Hematopoietic multipotent progenitor cell treated with erythropoietin and hydrocortisone succinate and interleukin-3 and kit ligand, for 6 days (in vitro differentiated cells): ENCODE measurements at places on chromosomes 12 and 14.

- DNase-seq = peak; percentile 80
Observed at GRCh38 chr14:67285876-67286452, 44.7 kb downstream of the PALS1 start.

DNA sequence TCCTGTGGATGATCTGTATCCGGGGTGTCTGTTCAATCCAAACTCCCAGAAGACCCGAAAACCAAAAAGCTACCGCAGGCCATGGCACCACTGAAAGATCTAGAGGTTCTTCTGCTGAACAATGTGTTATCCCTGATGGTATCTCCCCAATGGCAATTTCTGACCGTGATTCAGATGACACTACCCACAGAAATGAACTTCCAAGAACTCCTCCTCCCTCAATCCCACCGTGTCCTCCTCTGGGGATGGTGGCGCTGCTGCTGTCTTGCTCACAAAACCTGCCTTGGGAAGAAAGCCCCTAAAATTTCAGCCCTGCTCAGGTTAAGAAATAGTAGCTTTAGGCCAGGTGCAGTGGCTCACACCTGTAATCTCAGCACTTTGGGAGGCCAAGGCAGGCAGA lies 7.8 kb downstream of the CRACR2A start:
- DNase-seq = no peak

GRCh38 chr12:23626791-23627190 lies 322.7 kb downstream of the SOX5 start:
- no peak for DNase-seq

GRCh38 chr12:109783135-109783964 lies 49.8 kb downstream of the TRPV4 start:
- no peak for DNase-seq

- no peak for DNase-seq
Observed at GRCh38 chr12:114834621-114835020, 150.6 kb upstream of the TBX3 start.

- peak; percentile 37 for DNase-seq
Observed at GRCh38 chr14:69043596-69044260, 64.6 kb upstream of the ACTN1 start.

DNA sequence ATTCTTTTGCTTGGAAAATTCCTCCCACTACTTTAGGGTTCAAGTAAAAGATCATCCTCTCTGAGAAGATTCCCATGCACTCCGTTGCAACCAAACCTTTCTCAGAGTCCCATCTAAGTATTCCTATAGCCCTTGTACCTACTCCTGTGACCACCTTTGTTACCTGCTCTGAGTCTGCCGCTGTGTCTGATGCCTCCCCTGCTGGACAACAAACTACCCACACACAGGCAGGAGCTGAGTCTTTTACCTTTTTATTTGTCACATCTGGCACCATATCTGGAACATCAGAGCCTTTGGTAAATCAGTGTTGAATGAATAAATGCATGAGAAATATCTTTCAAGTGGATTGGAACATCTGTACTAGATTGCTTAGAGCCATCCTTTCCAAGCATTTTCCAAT lies 82.1 kb upstream of the FLRT2 start:
- DNase-seq = no peak

GRCh38 chr14:50531595-50532501 lies 521 bp downstream of the MAP4K5 start:
- peak; percentile 77 for DNase-seq

DNA sequence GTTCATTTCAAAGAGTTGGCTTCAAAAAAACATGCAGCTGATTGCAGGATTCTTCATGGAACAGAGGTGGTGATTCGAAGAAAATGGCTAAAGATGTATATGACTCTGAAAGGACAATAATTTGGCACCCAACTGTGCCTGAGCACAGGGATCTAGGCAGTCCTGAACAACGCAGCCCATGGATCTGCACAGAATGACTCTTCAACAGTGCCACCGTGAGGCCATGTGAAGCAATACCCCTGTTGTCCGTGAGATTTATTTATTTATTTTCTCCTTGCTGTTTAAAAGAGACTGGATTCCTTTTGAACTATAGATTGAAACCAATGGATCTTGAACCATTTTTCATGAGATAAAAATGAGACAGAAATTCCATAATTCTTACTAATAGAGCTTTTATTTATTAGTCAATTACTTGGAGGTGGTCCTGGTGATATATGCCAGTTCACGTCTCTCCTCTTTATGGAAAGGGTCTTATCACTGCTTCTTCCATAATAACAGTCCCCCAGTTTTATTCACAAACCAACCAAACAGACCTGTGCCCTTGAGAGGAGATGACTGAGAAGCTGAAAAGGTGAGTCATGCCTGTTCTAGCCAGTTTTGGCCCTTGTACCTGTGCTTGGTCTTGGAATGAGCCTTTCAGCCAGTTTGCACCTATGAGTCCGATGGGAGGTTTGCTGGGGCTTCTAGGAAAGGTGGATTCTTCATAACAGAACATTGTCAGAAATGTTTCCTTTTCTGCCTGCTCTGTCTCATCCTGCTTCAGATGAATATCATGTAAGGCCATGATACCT lies 1598.3 kb downstream of the AACS start:
- DNase-seq = peak; percentile 53

GRCh38 chr12:72084880-72085279 lies 146.2 kb downstream of the TPH2 start:
- DNase-seq = no peak

DNA sequence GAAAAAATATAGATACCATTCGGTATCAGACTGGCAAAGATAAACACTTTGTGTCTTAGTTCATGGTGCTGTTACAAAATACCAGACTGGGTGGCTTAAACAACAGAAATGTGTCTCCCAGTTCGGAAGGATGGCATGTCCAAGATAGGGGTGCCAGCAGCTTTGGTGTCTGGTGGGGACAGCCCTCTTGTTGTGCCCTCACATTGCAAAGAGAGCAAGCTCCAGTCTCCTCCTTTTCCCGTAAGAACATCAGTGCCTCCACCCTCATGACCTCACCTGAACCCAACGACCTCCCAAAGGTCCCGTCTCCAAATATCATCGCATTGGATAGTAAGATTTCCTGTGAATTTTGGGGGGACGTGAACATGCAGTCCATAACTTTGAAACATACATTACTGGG lies 12.4 kb downstream of the ZBTB42 start:
- DNase-seq = peak; percentile 1

DNA sequence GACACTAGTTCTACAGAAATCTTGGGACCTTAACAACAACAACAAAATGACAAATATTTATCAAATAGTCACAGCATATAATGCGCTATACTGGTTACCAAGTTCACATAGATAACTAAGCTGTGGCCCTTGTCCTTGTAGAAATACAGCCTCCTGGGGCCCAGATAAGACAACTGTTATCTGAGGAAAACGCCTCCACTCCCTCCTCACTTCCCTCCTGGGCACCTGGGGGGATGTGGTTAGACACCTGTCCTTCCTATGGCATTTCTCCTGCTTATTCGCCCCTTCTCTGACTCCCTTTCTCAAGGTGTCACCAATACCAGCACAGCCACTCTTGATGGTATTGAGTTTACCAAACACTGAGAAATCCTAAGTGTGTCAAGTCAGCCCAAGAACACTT lies 419.4 kb downstream of the RAD51B start:
- peak; percentile 57 for DNase-seq

GRCh38 chr12:3933074-3933818 lies 60.0 kb upstream of the PARP11 start:
- no peak for DNase-seq

GRCh38 chr14:29085546-29085945 lies 319.0 kb downstream of the FOXG1 start:
- peak; percentile 16 for DNase-seq

DNA sequence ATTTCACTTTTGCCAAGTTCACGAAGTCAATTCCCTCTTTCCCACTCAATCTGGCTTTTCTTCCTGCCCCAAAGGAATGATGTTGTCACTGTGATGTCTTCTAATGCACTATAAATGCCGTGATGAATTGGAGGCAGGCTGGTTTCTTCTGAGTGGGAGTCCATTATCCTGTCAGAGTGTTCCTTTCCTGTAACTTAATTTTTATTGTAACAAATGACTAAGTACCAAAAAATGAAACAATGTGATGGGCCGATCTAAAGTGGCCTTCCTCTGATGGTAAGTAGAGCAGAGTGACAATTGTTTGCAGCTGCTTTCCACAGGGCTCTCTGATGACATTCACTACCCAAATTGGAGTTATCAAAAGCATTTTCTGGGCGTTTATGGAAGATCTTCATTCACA lies 22.2 kb downstream of the TMEM30B start:
- no peak for DNase-seq

DNA sequence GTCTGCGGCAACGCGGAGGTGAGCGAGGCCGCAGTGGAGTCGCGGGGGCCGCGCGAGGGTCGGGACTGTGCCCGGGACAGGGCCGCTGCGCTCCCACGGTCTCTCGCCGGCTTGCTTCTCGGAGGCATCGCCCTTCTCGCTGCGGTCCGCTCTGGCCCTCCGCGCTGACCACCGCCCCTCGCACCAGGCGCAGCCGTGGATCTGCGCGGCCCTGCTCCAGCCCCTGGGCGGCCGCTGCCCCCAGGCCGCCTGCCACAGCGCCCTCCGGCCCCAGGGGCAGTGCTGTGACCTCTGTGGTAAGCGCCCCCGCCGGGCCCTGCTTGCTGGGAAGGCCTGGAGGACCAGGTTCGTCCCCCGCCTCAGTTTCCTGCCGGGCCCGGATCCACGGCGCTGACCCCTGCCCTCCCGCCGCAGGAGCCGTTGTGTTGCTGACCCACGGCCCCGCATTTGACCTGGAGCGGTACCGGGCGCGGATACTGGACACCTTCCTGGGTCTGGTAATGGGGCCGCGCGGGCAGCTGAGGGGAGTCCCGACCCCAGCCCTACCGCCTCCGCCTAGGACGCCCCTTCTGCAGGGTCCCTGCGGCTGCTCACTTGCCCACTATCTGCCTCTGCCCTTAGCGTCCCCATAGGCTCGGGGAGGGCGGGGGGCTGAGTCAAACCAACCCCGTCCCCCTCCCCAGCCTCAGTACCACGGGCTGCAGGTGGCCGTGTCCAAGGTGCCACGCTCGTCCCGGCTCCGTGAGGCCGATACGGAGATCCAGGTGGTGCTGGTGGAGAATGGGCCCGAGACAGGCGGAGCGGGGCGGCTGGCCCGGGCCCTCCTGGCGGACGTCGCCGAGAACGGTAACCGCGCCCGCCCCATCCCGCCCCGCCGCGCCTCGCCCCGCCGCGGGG lies 7.0 kb downstream of the AMN start:
- DNase-seq = no peak

GRCh38 chr12:69435644-69436043 lies 34.5 kb upstream of the FRS2 start:
- DNase-seq = no peak

- DNase-seq = no peak
Observed at GRCh38 chr12:81166790-81167189, 88.9 kb downstream of the ACSS3 start.

DNA sequence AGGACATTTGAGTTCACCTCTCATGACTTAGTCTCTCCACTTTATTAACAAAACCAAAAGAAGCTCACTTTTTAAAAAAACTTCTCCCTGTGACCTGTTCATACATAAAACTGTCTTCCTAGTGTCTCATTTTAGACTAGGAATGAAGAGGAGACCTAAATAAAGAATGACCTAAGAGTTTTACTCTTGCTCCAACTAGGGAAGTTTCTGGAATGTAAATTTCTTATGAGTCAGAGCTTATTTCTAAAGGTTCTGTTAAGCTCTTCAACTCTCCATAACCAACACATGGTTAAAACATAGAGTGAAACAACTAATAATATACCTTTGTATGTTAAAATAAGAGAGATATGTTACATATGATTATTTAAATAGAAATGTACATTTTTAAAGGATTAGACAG lies 369.8 kb downstream of the EMP1 start:
- no peak for DNase-seq

DNA sequence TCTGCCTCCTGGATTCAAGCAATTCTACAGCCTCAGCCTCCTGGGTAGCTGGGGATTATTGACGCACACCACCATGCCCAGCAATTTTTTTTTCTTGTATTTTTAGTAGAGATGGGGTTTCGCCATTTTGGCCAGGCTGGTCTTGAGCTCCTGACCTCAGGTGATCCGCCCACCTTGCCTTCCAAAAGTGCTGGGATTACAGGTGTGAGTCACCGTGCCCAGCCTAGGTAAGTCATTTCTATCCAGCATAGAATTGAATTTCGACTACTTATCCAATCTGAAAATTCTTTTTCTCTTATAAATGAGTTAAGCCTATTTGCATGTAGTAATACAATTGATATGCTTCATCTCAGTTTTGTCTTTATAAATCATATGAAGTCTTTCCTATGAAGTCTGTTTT lies 12.9 kb upstream of the NOPCHAP1 start:
- no peak for DNase-seq

GRCh38 chr12:66500091-66500490 lies 178.8 kb downstream of the GRIP1 start:
- DNase-seq = no peak
